ENCODE measurements at places on chromosomes 7 and 10. TPM values are rescaled to one million over a fixed set of nuclear protein-coding genes. Genes with fewer than 3 reads are reported as not detected.

DNA sequence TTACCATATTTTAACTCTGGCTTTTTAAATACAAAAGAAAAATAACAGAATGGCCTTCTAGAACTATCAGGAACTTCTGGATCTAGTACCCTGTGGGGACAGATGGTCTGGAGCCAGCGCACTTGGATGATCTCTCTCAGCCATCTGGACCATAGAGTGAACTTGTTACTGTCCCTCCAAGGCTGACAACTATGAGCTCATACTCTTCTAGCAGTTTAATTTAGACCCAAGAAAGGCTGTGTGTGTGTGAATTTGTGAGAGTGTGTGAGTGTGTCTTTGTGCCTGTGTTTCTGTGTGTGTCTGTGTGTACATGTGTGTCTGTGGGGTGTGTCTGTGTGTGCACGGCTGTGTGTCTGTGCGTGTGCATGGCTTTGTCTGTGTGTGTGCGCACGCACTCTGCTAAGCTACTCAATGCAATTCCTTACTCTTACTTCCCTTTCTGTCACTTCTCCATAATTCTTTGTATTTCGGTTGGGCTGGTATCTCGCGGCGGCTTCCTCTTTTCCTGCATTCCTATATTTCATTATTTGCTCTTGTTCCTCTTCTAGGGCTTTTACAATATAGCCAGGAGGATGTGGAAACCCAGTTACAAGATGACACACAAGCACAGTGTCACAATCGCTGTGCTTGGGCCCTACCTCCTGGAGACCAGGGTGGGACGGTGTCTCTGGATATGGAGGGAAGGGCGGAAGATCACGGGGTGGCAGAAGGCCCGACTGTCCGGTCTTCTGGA, 51.9 kb downstream of the IKZF1 start:
- no peak for DNase-seq

GRCh38 chr7:69744026-69744425, 145.8 kb downstream of the AUTS2 start:
- no peak for DNase-seq

GRCh38 chr7:108308903-108309302, 147.3 kb downstream of the NRCAM start:
- DNase-seq = no peak

DNA sequence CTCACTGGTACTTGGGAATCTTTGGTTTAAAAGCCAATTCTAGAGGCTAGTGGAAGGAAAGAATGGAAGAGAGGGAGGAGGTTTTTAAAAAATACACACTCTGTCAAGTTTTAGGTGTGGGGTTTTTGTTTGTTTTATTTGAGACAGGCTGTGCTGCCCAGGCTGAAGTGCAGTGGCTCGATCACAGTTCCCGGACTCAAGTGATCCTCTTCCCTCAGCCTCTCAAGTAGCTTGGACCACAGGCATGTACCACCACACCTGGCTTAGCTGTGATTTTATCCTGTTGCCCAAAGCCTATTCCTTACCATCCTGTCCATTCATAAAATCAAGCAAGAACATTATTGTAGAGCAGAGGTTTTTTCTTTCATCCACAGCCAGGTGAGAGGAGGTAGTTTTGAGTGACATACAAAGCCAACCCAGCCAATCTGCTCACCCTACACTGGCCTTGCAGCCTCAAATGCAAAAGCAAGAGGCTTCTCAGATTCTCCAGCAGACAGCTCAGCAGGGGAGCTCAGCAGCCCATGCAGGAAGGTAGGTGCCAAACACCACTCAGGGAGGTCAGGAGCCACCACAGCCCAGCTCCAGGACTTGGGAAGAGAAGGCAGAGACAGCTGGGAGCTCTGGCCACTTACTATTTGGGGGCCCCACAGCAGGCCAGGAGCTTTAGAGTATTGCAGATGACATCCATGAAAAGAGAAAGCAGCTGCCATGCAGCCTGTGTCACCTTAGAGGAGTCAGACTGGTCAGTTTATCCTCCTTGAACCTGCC, 65.8 kb downstream of the TMEM209 start:
- no peak for DNase-seq

DNA sequence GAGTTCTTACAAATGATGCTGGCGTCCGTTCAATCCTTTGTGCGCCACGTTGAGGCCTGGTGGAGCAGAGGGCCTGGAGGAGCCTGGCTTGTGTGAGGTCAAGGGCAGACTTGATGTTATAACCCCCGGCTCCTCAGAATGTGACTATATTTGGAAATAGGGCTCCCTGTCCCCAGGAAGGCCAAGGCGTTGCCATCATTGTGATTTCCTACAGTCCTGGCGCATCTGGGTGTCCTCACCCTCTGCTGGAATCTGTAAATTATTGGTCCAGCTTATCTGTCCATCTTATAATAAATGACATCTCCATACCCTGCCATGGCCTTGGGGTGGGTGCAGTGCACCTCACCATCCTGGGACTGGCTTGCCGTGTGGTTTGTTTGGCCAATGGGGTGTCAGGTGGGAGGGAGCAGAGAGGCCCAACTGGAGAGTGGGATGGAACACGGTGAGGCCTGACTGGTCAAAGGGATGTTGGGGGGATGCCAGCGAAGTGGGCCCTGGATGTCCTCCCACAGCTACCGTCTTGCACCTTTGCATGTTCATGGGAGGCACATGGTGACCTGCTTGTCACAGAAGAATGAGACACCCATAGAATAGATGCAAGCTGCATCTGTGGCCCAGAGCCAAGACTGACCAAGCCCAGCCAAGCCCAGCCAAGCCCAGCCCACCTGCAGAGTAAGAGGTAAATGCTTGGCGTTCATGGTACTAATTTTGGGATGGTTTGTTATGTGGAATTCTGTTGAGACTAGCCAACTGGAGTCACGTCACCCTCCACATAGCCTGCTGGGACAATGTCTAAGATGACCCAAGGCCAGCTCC, 11.1 kb upstream of the LRRC27 start:
- DNase-seq = no peak

GRCh38 chr7:46115410-46115809, 194.3 kb upstream of the IGFBP3 start:
- DNase-seq = no peak

Gene OR6V1
- total RNA-seq = not detected

Gene GLCCI1
- total RNA-seq = 6.0 TPM

Gene CRYGN
- total RNA-seq = not detected

Gene AASS
- 92.7 TPM for total RNA-seq

Gene H2BK1
- total RNA-seq = not detected

All from omental fat pad (tissue), 4 donors.